ENCODE measurements at places on chromosomes 11 and 22.

- DNase-seq, result no peak
Observed at GRCh38 chr11:501683-502287, 5.3 kb downstream of the RNH1 start.

DNA sequence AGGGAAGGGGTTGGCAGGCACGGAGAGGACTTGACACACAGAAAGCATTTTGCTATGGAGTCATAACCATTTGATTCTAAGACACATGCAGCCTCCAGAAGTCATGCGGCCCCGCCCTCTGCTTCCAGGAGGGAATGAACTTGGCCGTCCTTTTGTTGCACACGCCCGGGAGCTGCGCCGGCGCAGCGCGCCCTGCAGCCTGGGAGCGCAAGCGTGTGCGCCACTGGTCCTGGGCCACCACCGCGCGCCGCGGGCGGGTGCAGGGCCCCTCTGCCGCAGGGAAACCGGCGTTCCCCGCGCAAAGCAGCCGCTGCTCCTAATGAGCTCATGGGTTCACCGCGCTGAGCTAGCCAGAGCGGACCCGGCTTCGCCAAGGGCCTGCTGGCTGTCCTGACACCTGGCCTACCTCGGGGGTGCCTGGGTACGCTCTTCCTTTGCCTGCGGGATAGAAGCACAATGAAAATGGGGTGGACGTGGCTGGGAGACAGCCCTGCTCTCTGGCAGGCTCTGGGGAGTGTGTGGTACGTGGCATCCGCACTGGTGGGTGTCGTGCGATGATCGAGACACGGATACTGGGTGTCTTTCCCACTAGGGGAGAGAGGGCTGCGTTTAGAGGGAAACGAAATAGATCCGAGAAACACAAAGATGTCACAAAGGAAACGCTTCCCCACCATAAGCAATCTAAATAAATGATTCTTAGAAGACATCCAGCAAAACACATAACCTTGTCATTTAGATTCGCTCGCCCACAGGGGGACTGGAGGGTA is 669 bp downstream of the MICAL3 start:
- peak; percentile 87 for DNase-seq

GRCh38 chr22:41862160-41862529 is 29.2 kb downstream of the SREBF2 start:
- DNase-seq, result no peak

GRCh38 chr11:103069367-103069766 is 22.6 kb downstream of the DCUN1D5 start:
- DNase-seq, result no peak

DNA sequence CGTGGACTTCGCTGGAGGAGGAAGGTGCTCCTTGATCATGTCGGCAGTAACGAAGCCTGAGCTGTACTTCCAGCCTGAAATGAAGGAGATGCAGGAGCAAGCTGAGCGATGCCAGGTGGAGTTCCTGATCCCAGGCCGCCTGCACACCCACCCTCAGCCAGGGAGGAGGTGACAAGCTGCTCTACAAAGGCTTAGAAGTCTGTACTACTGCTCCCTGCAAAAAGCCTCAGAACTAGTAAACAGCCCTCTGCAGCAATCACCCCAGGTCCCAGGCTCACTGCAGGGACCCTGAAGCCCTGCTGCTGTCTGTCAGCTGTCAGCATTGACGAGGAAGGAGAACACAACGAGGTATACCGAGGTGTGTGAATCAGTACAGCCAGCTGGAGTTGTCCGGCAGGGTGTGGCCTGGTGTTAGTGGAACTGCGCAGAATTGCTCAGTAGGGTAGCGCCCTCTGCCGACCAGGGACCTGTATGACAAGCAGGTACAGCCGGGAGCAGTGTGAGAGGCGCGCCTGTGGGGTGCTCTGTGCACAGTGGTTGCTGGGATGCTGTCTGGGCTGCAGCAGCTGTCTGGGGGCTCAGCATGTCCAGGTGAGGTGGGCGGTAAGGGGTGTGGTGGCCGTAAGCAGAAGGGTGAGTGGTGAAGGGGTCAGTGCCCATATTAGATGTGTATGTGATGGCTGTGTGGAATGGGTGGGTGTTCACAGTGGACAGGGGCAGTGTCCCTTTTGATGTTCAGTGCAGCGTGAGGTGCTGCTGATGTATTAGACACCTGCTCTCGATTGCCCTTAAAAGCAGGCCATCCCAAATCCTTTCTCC is 7.6 kb downstream of the CYB5R2 start:
- no peak for DNase-seq

- DNase-seq, result peak; percentile 42
Observed at GRCh38 chr22:31291481-31292235, 630 bp downstream of the PIK3IP1 start.

DNA sequence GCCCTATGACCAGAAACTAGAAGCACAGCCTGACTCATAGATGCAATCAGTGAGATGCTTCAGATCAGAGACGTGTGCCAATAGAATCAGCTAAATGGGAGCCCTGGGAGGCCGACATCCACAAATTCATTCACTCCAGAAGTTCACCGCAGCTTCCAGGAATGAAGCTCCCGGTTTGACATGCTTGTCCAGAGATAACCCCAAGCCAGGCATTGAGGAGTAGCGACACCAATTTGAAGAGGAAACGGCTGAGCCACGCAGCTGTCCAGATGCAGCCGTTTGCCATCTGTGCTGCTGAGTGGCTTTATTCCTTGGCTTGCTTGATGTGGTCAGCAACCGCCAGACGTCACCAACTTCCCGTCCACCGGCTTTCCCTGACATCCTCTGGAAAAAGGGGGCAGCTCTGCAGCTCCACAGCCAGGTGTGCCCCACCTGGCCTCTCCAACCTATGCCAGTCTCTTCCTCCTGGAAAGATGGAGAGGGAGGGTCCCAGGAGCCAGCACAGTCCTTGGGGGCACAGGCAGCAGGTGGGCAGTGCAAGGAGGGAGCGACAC is 123.9 kb upstream of the OPCML start:
- DNase-seq, result no peak

DNA sequence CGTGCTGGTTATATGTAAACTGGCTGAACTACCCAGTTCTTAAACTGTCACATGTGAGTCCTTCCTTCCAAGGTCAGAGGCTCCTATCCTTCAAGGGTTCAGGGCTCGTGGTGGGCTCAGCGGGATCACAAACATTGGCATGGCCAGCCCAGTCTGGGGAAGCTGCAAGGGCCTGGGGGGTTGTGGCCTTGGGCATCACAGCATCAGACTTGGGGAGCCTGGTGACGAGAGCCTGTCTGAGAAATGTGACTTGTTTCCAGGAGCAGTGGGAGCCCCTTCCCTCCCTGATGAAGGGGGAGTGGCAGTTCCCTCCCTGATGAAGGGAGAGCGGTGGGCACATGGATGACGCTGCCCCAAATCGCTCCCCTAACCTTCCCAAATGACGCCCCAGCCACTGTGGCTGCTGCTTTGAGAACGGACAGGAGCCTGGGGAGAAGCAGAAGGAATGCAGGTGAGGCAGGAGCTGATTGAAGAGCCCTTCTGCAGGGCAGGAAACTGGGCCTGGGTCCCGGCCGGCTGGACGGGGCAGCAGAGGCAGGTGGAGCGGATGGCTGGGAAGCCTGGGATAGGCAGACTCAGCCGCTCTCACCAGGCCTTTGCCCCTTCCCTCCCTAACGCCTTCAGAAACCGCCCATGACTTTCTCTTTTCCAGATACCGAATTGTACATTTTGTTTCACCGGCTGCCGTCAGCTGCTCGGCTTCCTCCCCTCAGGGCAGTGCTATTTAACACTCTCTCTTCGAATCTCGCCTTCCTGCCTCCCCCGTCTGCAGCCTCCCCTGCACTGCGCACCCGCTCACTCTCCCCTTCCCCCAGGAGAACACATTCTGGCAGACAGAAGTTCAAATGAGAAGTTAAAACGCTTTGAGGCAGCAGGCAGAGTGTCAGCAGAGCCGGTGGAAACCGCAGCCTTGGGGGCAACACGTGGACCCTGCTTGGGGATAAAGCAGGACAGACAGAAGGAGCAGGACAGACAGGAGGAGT is 1486.7 kb downstream of the BRD1 start:
- DNase-seq, result no peak

- DNase-seq, result no peak
Observed at GRCh38 chr22:48135592-48135991, 1373.1 kb downstream of the TBC1D22A start.

- DNase-seq, result no peak
Observed at GRCh38 chr22:20438427-20438677, 727 bp upstream of the SCARF2 start.

- DNase-seq, result no peak
Observed at GRCh38 chr11:128783513-128783912, 83.6 kb downstream of the KCNJ1 start.

DNA sequence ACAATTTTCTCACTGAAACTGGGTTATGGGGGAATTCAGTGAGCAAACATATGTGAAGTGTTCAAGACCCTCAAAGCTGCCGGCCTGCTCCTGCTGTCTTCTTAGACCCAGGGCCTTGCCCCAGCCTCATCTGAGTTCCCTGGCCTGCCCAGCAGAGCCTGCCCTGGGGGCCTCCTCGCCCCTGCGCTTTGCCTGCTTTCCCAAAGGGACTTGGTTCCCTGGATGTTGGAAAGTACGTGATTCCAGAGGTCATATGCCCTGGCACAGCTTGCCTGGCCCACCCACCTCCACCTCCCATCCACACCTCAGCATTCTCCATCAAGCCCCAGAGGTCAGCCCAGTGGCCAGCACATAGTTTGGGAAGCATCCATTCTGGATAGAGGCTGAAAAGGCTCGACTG is 13.7 kb upstream of the POU2F3 start:
- no peak for DNase-seq

DNA sequence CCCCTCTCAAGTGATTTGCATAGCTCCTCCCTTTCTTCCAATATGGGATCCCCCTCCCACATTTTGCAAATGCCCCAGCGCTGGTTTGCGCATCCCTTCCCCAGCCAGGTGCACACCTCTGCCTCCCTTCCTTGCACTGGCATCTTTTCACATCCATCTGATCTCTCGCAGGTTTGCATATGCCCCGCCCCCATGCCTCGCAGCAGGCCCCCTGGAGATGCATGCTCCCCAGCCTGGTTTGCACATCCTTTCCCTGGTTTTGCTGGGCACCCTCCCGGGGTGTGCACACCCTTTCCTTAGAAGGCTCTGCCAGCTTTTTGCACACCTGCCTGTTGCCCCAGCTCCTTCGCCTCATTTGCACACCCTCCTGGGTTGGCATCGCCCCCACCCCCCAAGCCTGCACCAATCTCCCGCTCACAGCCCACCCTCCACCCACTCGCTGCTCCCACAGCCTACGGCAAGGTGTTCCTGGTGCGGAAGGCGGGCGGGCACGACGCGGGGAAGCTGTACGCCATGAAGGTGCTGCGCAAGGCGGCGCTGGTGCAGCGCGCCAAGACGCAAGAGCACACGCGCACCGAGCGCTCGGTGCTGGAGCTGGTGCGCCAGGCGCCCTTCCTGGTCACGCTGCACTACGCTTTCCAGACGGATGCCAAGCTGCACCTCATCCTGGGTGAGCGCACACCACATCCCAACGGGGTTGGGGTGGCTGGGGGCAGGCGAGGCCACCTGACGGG is 917 bp downstream of the RPS6KA4 start:
- peak; percentile 78 for DNase-seq

GRCh38 chr11:32151027-32151426 is 60.2 kb downstream of the RCN1 start:
- no peak for DNase-seq

DNA sequence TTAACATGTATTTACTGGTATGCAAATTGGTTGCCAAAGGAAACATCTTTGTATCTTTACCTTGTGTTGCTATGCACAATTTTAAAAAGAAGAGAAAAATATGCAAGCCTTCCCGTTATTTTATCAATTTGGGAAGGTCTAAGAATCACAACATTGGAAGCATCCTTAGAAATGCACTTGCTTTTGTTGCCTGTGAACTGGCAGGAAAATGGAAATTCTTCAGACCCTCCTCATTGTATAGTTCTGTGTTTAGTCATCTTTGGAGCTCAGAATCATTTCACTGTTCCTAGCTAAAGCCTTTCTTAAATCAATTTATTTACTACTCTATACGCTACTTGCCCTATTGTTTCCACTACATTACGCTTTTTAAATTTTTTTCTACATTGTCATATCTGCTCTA is 574.5 kb downstream of the DLG2 start:
- DNase-seq, result no peak

DNA sequence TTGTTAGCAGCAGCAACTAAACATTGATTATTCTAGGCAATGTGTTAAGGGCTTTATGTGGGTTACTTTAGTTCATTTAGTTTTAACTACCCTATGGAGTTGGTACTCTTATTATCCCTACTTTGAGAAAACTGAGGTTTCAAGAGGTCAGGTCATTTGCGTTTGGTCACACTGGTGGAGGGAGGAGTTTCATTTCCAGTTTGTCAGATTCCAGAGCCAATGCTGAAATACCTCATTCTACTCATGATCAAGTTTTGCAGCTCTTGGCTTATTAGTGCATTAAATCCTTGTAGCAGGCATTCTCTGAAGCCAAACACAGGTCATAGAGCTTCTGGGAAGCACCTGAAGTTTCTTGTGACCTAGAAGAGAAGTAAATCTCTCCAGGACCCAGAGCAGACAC is 24.1 kb upstream of the POGLUT3 start:
- no peak for DNase-seq

GRCh38 chr11:86274503-86274902 is 27.5 kb upstream of the HIKESHI start:
- no peak for DNase-seq

- no peak for DNase-seq
Observed at GRCh38 chr11:120198403-120198786, 12.4 kb upstream of the OAF start.

DNA sequence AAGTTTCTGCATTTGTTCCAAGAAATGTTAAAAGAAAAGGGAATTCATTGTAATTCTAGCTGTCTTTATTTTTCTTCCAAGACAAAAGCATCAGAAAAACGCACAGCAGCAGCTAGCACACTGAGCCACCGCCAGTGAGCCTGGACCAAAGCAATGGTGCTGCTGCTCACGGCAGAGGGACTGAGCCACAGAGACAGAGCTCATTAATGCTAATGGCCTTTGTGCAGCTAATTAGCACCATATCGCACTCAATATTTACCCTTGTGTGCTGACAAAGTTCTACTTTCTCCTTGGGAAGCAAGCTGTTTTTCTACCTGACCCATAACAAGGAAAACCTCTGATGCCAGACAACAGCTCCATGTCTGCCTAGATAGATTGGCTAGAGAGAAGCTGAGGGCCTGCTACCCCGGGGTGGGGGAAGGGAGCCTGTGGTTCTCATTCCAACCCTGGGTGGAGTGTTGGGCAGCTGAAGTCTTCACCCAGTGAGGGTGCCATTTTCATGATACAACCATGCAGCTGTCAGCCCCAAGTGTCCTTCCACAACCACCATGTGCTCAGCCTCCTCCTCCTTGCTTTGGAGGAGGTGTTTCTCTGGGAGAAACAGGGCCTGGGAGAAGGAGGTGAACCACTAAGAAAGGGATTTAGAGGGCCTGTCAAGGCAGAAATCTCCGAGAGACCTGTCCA is 131.1 kb upstream of the NCAM1 start:
- no peak for DNase-seq

GRCh38 chr22:36246718-36247117 is 6.2 kb upstream of the APOL1 start:
- no peak for DNase-seq

GRCh38 chr22:47053013-47053725 is 290.7 kb downstream of the TBC1D22A start:
- no peak for DNase-seq

DNA sequence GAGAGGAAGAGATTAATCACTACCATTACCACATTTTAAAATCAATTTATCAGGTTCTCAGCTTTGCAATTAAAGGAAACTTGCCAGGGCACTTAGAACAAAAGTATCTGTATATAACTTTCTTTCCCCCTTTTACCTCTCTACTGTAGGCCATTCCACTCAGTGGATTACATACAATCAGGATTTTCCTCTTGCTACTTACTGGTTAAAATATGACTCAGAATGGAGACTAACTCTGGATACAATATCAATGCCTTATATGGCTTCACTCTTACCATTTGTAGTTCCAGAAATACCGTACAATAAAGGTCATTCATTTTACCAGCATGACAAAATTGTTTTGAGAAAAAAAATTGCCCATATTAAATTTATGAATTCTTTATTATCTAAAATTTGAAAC is 706.8 kb downstream of the KCNA4 start:
- DNase-seq, result no peak

Measured in putamen (tissue), 1 donor.